ENCODE measurements at places on chromosomes 6 and 20.

DNA sequence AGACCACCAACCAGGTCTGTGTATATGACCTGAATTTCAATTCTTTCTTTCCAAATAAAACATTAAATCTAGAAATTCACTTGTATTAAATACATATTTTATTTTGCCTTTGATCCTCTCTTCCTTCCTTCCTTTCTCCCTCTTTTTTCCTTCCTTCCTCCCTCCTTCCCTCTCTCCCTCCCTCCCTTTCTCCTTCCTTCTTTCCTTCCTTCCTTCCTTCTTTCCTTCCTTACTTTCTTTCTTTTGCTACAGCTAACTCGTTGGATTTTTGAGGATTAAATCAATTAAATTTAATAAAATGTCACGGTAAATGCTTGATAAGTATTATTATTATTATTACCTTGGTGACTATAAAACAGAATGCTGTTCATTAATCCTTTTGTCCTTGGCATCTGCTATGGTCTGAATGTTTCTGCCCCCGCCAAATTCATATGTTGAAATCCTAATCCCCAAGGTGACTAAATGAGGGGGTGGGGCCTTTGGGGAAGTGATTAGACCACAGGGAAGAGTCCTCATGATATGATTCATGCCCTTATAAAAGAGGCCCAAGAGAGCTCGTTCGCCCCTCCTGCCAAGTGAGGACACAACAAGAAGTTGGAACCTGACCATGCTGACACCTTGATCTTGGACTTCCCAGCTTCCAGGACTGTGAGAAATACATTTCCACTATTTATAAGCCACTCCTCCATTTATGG, 67.6 kb upstream of the BTBD3 start:
- no peak for DNase-seq

- no peak for DNase-seq
These were observed 1.1 kb upstream of the ULBP1 start for GRCh38 chr6:149962461-149963211.

DNA sequence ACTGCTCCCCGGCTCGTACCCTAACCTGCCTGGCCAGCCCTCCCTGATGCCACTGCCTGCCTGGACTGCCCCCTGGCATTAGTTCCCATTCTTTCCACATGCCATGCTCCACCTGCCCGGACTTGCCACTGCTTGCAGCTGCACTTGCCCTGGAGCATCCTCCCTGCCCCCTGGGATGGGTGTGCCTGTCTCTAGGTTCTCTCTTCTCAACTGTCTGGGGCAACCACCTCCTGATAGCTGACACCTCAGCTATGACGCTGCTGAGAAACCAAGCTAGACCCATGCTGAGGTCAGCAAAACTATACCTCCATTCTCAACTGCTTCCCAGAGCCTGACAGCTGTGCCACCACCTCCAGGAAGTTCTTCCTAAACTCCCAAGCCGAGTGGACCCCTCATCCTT, 72.1 kb downstream of the PERP start:
- no peak for DNase-seq

- no peak for DNase-seq
These were observed 280.9 kb downstream of the ZFAND3 start for GRCh38 chr6:38100380-38100779.

GRCh38 chr6:44727651-44728630, 340.4 kb downstream of the CDC5L start:
- DNase-seq, result no peak

DNA sequence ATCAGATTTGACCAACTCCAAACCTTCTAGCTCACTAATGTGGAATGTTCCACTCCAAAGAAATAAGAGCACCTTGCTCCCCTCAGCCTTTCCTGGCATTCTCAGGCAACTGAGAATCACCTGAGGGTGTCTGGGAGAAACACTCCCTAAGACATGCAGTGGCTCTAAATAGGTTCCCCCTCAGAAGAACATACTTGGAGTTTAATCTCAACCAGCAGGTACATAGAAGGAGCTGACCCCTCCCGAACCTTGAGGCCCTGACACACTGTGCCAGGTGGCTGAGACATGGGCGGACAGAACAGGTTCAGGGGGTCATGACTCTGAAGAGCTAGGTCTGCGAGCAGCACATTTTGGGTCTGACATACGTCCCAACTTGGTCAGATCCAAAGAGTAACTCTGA, 107.6 kb upstream of the MAP3K4 start:
- DNase-seq, result no peak

GRCh38 chr6:101741474-101742171, 348.1 kb downstream of the GRIK2 start:
- DNase-seq, result no peak

- no peak for DNase-seq
These were observed 46.3 kb downstream of the EZR start for GRCh38 chr6:158772851-158773371.

- no peak for DNase-seq
These were observed 105.7 kb downstream of the SMOC2 start for GRCh38 chr6:168546730-168547129.

- DNase-seq, result no peak
These were observed 89.9 kb downstream of the CARMIL1 start for GRCh38 chr6:25369036-25369432.

DNA sequence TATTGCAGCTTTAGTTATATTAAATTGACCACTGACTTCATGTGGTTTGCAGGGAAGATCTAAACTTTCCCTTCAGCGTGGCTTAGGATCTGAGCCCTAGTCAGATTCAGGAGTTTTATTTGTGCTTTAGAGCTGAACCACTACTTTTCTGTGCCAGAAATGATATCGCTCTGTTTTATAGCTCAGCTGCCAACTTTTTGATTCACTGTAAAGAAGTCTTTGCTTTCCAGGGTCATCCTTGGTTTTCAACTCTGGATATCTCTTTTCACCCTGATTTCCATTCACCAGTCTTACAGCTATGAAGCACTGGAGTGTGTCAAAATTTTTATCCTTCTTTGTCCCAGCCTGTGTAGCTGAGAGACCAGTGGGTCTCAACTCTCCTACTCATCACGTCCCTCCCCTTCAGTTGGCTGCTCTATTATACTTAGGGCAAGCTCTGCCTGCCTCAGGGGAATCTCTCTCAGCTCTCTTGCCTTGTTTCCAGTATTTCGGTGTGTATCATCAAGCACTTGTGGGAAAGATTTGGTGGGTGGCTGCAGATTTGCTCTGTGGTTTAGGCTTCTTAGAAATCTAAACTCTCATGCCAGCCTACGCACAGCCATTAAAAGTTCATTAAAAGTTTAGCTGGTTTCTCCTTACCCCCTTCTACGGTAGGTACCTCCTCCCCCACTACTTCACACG, 425.5 kb downstream of the TENT5A start:
- DNase-seq, result no peak

- DNase-seq, result no peak
These were observed 1.4 kb upstream of the BPIFB2 start for GRCh38 chr20:33005908-33006775.

- DNase-seq, result no peak
These were observed 99.3 kb downstream of the BMP5 start for GRCh38 chr6:55776113-55776512.

DNA sequence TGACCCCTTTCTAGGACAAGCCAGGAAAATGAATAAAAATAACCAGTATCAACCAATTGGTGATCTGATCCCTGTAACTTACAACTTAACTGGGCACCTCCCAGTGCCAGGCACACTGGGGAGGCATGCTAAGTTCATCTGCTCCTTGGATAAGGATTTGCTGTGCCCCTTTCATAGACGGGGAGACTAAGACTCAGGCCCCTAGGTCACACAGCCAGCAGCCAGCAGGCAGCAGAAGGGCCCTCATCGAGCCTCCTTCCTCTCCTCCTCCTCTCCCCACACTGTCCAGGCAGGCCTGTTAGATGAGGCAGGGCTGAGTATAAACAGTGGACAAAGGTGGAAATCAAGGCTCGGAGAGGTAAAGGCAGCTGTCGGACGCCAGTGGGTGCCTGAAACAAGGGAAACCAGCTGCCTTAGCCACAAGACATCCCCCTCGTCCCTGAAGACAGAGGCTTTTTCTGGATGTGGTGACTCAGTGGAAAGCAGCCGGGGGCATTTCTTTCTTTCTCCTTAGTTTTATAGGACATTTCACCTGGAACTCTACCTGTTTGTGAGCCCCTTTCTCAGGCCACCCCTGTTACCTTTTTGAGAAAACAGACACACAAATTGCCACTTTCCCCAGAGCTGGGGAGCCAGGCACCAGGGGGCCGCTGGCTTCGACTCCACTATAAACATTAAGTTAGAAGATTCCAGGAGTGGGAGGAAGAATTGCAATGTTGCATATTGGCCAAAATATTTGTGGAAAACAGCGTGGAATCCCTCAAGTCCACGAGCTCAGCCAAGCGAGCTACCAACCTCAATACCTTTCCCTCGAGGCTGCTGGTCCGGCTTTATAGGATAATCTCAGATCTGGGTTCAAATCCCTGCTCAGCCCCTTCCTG, 166.0 kb downstream of the PREX1 start:
- no peak for DNase-seq

GRCh38 chr6:11969092-11969491, 43.0 kb upstream of the HIVEP1 start:
- no peak for DNase-seq

All from stimulated activated CD4-positive, alpha-beta T cell treated with anti-CD3 and anti-CD28 coated beads, TNF-alpha, amount 100 ng/mL, for 48 hours (primary cell).